ENCODE measurements at places on chromosomes 11 and 22. TPM values are rescaled to one million over a fixed set of nuclear protein-coding genes. Genes with fewer than 3 reads are reported as not detected.

DNA sequence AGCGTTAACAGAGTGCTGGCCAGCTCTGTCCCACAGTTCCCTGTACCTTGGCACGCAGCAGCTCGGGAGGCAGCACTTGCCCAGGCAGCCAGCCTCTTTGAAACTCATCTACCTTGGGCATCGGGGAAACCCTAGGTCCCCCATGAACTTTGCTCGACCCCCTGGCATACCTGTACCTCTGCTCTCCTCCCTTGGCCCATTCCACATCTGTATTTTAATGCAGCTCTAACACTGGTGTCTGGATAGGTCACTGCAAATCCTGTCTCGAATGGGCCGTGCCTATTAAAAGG, 304.1 kb downstream of the TBC1D22A start:
- H3K4me3 ChIP-seq, result no peak overlapping the region
- no peaks in the 10 kb centered on the region for H3K27me3 ChIP-seq
- H3K4me1 ChIP-seq, result no peaks in the 10 kb centered on the region
- H3K36me3 ChIP-seq, result no peaks in the 10 kb centered on the region
- no peak for DNase-seq

Gene DDI1
- not detected for total RNA-seq

DNA sequence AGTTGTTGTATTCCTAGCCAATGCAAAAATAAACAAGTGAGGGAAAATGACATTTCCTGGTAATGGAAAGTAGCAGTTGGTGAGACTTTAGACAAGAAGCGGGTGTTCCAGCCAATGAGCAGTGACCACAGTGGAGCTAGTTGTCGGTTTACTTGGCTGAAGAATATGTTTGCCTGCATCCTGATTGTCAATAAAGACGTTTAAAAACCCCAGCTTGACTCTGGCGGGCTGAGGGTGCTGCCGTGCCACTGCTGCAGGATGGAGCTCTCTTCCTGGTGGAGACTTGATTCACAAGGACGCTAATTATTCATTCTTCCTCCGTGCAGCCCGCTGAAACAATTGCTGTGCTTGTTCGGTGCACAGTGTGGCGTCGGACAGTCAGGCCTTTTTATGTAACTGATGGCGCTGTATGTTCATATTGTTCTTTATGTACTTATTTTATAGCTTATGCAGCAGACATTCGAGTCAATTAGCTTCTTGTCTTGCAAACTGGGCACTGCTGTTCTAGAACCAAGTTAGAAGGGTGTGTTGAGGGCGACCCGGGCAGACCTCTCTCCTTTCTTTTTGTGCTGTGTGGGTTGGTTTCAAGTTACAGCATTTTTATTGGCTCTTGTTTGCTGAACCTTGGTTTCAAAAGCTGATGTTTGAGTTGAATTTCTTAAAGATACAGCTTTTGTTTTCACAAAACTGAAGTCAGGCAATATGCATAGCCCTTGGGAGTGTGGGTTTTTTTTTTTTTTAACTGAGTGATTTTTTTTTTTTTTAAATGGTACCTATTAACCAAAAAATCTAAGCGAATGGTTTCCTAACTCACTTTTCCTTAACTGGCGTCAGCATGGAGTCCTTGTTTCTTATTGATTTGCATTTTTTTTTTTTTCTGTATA, 153.9 kb downstream of the TEAD1 start:
- H3K27ac ChIP-seq, result peak overlapping the region; percentile 72
- H3K36me3 ChIP-seq, result no peaks in the 10 kb centered on the region
- DNase-seq, result peak; percentile 42
- peaks cover 37% of the 10 kb centered on the region for H3K4me1 ChIP-seq
- H3K27me3 ChIP-seq, result no peaks in the 10 kb centered on the region
- H3K4me3 ChIP-seq, result peak overlapping the region; percentile 42

DNA sequence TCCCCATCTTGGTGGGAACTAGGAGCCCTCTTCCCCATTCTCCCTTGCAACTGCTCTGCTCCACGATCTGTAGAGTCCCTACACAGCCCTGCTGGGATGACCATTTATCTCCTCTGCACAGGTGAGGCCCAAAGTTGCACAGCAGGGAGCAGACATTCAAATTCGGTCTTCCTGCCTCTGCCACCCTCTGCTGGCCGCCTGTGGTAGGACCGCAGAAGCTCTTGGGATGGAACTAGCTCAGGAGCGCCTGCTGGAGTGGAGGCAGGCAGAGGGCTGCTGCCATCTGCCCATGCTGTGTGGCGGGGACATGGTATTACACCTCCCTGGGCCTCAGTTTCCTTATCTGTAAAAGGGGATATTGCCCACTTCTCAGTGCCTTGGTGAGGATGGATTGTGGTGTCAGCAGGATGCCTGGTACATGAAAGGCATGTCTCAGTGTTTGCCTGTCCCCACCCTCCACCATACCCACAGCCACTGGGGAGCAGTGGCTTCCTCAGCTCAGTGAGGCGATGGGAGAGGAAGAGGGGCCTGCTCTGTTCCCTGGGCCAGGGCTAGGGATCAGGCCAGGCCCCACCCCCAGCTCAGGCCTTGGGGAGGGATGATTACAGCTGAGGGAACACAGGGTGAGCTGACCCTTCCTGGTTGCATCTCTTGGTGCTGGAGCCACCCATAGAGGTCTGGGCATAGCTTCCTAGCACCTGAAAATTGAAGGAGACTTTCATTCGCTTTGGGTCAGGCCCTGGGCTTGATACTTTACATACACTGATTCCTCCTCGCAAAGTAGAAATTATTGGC, 11.3 kb upstream of the OMP start:
- DNase-seq, result peak; percentile 69
- H3K27ac ChIP-seq, result no peak overlapping the region
- H3K4me3 ChIP-seq, result no peak overlapping the region
- H3K36me3 ChIP-seq, result no peaks in the 10 kb centered on the region
- H3K27me3 ChIP-seq, result no peaks in the 10 kb centered on the region
- no peaks in the 10 kb centered on the region for H3K4me1 ChIP-seq

GRCh38 chr11:85517272-85517671, 109.9 kb downstream of the DLG2 start:
- no peaks in the 10 kb centered on the region for H3K4me1 ChIP-seq
- DNase-seq, result no peak
- no peak overlapping the region for H3K27ac ChIP-seq
- H3K36me3 ChIP-seq, result no peaks in the 10 kb centered on the region
- no peak overlapping the region for H3K4me3 ChIP-seq

Gene MS4A3
- total RNA-seq, result not detected

GRCh38 chr11:15123849-15124248, 9.1 kb downstream of the INSC start:
- no peaks in the 10 kb centered on the region for H3K4me1 ChIP-seq
- no peaks in the 10 kb centered on the region for H3K36me3 ChIP-seq
- DNase-seq, result no peak
- no peak overlapping the region for H3K4me3 ChIP-seq
- no peaks in the 10 kb centered on the region for H3K27me3 ChIP-seq

- H3K27ac ChIP-seq, result no peak overlapping the region
- no peaks in the 10 kb centered on the region for H3K36me3 ChIP-seq
- peaks cover 3% of the 10 kb centered on the region for H3K4me1 ChIP-seq
- DNase-seq, result no peak
Measured at GRCh38 chr11:34864424-34864823, 51.8 kb downstream of the APIP start.

Measured in upper lobe of left lung (tissue), 6 donors.